ENCODE measurements at places on chromosomes 11 and 22. TPM values are rescaled to one million over a fixed set of nuclear protein-coding genes. Genes with fewer than 3 reads are reported as not detected.

The BBS1 gene
- 17.7 TPM for total RNA-seq

The ELMOD1 gene
- total RNA-seq = not detected

The PHF21B gene
- not detected for total RNA-seq

The GRIK4 gene
- total RNA-seq = not detected

DNA sequence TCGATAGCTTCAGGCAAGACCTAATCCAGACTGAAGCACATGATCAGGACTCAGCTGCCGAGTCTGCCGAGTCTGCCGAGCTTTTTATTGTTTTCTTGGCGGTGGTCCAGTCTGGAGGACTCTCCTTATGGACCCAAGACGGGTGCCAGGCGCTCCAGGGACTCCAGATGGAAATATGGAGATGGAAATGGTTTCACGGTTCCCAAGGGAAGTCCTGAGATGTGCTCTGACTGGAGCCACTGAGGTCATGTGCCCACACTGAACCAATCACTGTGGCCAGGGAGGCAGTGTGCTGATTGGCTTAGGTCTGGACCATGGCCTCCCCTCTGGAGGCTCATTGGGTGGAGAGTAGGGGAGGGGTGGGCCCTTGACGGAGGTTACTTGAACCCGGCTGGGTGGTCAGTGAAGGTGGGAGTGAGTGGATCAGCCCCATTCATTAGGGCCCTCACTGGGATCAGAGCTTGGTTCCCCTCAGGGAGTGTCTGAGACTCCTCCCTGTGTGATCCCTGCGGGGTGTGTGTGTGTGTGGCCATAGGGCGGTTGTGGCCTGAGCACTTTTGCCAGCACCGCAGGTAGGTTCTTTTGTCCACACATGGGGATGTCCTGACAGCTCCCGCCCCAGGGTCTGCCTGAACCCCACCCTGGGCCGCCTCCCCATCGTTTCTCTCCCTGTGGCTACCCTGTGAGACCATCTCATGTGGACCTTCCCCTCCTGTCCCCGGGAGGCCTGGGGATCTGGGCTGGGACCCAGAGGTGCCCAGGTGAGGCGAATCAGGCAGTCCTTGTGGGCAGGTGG lies 14.0 kb downstream of the RPS6KA4 start:
- no peak for DNase-seq

DNA sequence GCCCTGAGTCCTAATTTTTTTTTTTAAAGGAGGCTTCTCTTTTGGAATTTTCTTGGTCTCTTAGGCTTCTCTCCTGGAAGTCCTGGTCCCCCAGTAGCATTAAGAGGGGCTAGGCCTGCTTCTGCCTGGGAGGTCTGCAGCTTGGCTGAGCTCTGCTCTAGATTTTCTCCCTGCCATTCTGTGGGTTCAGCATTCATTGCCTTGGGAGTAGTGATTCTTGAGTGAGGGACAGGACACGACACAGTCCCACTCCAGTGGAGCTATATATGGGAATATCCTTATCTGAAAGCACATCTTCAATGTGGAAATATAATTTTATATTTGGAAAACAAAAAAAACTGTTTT lies 3.7 kb downstream of the IGSF22 start:
- DNase-seq = no peak

GRCh38 chr11:3712274-3712673 lies 41.1 kb upstream of the CHRNA10 start:
- no peak for DNase-seq

DNA sequence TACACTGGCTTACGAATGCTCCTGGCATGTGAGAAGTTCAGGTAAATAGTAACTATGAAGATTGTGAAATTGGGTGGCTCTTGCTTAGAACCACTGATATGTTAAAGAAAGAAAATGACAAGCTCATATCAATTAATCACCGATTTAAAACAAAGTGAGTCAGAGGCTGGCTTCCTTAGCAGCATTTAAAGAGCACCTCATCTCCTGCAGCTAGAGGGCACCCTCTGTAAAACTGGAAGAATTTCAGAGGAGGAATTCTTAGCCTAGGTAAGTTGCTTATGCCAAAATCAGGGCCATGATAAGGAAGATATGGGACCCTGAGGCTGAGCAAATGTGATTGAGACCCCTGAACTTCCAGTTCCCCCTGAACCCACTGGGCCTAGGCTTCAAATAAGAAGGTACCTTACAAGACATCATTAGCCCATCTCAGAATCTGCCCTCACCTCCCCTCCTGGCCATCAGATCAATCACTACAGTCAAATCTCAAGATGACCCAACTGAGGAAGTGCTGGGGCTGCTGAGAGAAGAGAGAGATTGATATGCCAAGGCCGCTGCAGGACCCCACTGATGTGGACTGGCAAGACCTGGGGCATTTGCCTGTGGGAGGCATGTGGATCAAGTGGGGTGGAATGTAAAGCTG lies 8.6 kb upstream of the CD3E start:
- DNase-seq = peak; percentile 68

DNA sequence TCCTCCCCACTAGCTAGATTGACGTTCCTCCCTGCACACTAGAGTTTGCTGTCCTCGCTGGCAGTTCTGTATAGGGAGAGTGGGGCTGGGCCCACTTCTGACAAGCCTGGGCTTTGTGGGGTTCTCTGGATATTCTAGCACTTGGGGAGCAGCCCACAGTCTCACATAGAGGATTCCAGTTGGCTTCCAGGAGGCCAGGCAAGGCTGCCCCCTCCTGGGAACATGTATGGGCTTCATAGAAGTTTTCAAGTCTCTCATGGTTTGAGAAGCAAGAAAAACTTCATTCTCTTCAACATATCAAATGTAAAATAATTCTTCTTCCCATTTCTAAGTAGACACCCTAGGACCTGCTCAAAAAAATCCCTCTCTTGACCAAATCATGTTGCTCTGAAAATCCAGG lies 87.5 kb downstream of the NAV2 start:
- no peak for DNase-seq
